Stimulated activated CD4-positive, alpha-beta T cell treated with anti-CD3 and anti-CD28 coated beads, Interleukin-4, amount 100 ng/mL, for 24 hours (primary cell): ENCODE measurements at places on chromosomes 12 and 14.

DNA sequence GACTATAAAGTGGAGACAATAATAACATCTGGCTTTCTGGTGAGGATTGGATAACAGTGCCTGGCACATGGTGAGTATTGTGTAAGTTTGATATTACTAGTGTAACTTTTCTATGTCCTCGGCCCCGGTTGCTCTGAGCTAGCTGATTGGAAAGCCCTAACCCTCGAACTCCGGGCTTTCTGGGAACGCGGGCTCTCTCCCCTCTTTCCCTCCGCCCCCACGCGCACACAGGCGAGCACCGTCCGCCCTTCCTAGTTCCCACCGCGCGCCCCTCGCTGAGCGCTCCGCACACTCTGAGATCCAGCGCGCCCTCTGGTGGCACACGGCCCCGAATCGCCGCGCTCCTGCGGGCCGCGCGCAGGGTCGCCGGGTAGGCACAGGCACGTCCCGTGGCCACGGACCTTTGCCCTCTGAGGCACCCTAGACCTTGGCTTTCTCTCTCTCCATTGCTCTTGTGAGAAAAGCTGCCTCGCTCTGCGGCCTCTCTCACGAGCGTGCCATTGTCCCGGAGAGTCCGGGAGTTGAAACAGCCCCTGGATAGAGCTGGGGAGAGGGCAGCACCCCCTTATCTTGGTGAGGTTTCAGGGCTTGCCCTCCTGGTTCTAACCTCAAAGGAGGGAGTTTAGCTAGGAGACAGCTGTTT, 23.2 kb upstream of the ESRRB start:
- DNase-seq = peak; percentile 44

DNA sequence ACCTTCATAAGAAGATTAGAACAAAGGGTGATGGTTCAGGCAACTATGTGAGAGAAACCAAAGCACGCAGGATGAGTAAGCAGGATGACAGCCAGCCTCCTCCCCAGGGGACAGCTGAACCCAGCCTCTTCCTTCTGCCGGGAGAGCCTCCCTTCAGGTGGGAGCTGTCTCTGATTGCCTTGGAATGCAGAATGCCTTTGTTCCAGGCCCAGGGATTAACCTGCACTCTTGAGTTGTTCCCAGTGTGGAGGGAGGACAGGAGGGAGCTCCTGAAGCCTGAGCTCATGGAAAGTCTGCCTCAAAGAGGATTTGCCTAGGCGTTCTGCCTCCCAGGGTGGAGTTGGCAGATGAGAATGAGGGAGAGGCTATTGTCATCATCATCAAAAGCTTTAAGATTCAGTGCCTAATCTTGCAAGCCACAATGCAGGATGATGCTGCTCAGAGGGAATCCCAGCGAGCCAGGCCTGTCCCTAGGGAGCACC, 3.6 kb upstream of the KRT6A start:
- DNase-seq = no peak

DNA sequence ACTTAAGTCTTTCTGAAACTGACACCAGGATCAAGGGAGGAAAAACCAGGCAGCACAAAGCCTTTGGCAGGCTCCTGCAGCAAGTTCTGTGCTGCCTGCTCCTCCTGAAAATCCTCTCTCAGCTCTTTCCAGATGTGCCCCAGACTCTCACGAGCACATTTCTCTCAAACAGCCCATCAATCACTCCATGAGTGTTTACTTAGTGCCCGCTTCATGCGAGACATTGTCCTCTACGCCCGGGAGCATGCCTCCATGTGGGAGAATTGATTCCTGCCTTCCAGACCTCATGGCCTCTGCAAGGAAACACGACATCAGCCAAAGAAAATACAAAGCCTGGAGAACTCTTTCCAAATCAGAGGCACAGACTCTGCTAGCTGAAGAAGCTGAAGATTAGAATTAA, 46.5 kb upstream of the TSPAN11 start:
- DNase-seq = no peak

DNA sequence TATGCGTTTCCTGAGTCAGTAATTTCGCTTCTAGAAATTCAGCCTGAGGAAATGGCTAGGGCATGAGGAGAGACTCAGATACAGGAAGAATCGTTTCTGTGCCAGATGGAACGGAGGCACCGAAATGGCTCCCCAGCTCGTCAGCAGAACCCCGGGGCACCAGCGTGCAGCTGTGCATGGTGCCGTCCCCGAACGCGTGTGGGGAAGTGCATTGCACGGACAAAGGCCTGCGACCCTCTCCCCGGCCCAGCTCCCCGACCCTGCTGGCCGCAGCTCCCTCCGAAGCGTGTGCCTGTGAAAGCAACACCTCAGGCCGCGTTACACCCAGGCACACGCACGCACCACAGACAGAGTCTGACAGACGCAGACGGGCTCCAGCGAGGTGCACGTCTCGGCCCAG, 82.9 kb downstream of the NOC4L start:
- no peak for DNase-seq

GRCh38 chr12:106021516-106021915, 117.2 kb downstream of the NUAK1 start:
- DNase-seq = no peak

- DNase-seq = no peak
These were observed at the start of gene LMNTD1 for GRCh38 chr12:25553098-25553497. LMNTD1 (minus strand) TSS chr12:25553283; CDS start chr12:25552959, 324 bp downstream.

GRCh38 chr12:110528277-110528839, 26.2 kb downstream of the RAD9B start:
- no peak for DNase-seq

- DNase-seq = no peak
These were observed 6.8 kb downstream of the MAP1LC3B2 start for GRCh38 chr12:116565963-116566362.

- no peak for DNase-seq
These were observed 22.3 kb upstream of the GNS start for GRCh38 chr12:64781280-64782190.

DNA sequence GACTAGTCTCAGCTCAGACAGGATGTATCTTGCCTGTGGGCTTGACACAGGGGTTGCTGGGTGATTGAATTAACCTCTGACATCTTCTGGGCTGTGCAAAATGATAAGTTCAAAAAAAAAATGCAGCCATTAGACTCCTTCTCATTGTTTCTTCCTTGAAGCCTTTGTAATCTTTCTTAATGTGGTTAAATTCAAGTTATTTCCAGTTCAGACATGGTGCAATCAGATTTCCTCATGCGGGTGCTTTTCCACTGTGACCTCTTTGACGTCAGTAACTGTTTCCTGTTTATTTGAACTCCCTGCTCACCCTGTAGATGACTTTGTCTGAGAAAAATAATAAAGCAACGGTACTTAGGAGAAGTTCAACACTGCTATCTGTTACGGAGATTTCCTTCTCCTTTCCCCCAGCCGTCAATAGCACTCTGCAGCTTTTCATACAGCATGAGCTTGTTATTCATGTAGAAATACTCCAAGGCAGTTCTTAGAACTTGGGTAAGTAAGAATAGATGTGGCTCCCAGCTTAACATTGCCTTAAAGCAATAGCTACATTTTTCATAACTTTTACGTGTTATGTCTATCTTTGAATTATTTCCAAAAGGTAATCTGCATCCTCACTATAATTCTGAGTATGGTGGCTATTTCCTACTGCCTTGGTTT, 155.5 kb downstream of the PRKCH start:
- DNase-seq = peak; percentile 62

GRCh38 chr12:66113471-66113870, 17.1 kb downstream of the LLPH start:
- no peak for DNase-seq

- DNase-seq = no peak
These were observed 2.4 kb downstream of the AREL1 start for GRCh38 chr14:74710480-74710879.

GRCh38 chr14:99125113-99125512, 146.9 kb downstream of the BCL11B start:
- no peak for DNase-seq

GRCh38 chr14:76073717-76074116, 78.0 kb upstream of the GPATCH2L start:
- no peak for DNase-seq

DNA sequence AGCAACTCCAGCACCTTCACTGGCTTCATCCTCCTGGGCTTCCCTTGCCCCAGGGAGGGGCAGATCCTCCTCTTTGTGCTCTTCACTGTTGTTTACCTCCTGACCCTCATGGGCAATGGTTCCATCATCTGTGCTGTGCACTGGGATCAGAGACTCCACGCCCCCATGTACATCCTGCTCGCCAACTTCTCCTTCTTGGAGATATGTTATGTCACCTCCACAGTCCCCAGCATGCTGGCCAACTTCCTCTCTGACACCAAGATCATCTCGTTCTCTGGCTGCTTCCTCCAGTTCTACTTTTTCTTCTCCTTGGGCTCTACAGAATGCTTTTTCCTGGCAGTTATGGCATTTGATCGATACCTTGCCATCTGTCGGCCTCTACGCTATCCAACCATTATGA, 6.8 kb downstream of the OR11G2 start:
- DNase-seq = no peak

GRCh38 chr12:123571343-123571813, 13.0 kb upstream of the TMED2 start:
- no peak for DNase-seq

GRCh38 chr12:11202811-11203210, 16.1 kb upstream of the TAS2R42 start:
- DNase-seq = no peak

GRCh38 chr12:89461649-89462612, 62.7 kb downstream of the GALNT4 start:
- DNase-seq = no peak

DNA sequence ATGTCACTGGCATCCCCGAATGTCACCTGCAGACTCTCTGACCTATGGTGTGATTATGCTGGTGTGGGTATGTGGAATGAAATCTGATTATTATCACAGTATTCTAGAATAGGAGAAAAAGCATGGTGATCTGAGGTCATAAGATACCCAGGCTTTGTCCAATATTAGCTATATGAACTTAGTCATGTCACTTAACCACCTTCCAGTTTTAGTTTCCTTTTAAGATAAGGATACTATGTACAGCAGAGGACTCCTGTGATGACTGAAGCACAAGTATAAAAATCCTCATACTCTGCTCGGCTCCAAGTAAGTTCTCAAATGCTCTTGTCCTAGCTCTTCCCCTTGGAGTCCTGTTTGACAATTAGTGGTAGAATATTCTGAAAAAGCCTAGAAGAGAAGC, 2.8 kb downstream of the GNS start:
- DNase-seq = no peak

- no peak for DNase-seq
These were observed 63.9 kb downstream of the IPO8 start for GRCh38 chr12:30631740-30632139.

DNA sequence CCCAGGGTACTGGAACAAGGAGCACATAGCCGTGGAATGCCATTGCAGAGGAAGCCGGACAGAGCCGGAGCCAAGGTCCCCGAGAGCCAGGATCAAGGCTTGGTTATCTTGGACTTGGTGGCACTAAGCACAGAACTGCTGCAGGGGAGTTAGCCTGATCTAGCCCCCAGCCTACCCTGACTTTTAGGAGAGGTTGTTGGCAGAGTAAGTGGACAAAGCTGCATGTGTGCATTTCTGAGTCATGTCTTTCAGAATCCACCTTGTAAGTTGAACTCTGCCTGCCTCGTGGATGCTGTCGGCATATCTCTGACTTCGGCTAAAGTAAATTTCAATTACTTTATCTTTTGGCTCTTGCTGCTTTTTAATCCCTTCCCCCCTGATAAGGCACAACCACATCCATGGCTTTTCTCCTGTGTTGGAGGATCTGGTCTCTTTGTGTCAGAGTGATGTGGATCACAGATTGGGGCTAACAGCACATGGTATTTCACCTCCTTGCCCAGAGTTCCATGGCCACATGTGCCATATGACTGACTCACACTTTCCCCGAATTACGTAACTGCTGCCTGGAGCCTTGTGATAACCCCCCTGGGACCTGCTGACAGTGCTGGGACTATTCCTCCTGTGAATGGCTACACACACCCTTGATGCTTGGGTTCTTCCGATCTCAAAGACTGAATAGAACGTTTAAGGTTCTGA, 240.3 kb downstream of the EMP1 start:
- no peak for DNase-seq

GRCh38 chr12:71142016-71142415, 15.8 kb downstream of the TSPAN8 start:
- no peak for DNase-seq

- DNase-seq = no peak
These were observed 52.7 kb downstream of the SPPL3 start for GRCh38 chr12:120851444-120851843.

- DNase-seq = no peak
These were observed 160.1 kb downstream of the TMX1 start for GRCh38 chr14:51400139-51400538.

DNA sequence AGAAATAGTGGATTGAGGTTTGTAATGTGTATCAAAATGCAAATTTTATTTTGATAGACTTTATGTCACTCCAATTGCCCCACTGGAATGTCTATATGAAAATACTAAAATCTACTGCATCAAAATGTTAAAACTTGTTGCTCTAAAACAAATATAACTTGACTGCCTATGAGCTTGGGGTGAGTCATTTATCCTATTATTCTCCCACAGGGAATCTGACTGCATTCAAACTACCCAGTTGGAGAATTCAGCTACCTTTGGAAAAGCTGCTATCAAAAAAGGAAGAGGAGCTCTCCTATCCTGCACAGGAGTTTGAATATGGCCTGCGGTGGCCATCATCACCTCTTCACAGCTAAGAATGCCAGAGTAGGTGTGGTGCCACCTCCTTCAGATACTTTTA, 173.1 kb downstream of the KLHL28 start:
- DNase-seq = no peak

DNA sequence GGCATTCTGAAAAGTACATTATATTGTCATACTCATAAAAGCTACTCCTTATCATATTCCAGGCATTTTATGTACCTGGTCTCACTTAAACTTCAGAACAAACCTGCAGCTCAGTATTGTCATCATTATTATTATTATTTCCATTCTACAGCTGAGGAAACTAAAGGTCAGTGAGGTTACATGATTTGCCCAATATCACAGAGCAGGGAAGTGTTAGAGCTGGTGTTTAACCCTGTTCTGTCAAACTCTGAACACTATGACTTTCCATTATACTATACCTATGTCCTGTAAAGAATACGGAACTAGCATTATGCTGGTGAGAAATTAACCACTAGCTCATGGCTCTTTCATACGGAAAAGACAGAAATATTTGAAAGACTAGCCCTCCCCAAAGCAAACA, 56.4 kb downstream of the STON2 start:
- DNase-seq = no peak

DNA sequence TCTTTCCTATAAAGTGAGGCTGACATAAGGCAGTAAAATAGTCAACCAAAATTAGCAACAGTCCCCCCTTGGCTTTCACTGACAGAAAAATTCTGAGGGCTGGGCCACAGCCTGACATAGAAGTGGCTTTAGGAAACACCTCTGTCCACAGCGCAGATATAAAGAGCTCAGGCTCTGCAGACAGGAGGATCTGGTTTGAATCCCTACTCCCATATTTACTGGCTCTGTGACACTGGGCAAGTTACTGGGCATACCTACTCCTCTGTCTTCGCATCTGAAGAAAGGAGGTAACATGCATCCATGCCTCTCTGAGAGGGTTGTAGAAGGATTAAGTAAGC, 95.3 kb downstream of the STXBP6 start:
- DNase-seq = no peak
